Stimulated activated CD8-positive, alpha-beta memory T cell treated with anti-CD3 and anti-CD28 coated beads, Interleukin-7, amount 100 ng/mL, for 4 hours (primary cell): ENCODE measurements at places on chromosomes 12 and 14.

DNA sequence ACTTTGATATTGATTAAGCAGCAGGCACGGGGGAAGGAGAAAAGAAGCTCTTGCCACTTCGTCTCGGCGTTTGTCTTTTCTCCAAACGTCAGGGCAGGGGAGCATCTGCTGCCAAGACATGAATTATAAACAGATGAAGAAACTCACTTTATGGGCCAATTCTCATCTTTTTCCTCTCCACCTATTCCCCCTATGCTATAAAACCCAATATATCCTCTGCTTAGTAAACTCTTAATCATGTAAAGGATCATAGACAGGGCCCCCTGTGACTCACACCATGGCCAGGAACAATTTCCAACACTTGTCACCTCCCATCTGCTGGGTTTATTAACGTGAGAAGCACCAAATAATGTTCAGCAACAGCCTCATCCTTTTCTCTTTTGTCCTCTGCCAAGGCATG lies 1092.1 kb upstream of the TMEM132C start:
- no peak for DNase-seq

GRCh38 chr14:31858868-31859267 lies 218.2 kb upstream of the ARHGAP5 start:
- no peak for DNase-seq

- no peak for DNase-seq
Measured at GRCh38 chr14:77615361-77616132, 890 bp downstream of the SPTLC2 start.

DNA sequence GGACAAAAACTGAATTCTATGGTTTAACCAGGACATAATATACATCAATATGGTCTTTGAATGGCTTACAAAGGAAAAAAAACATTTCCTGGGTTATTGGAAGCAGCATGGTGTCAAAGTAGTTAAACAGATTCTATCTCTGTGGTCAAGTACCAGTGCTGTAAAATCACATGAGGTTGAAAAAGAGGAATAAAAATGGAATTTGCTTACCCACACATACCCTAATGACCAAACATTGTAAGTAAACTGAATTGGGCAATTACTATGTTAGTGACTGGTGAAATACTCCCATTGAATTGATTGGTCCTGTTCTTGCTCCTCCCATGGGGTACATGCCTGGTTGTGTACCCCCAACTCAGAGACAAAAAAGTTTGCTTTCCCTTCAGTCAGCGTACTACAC lies 19.6 kb downstream of the IFNG start:
- no peak for DNase-seq

- no peak for DNase-seq
Measured at GRCh38 chr14:76810953-76811400, 1.7 kb downstream of the ANGEL1 start.

GRCh38 chr12:120234643-120235368 lies 30.7 kb downstream of the PXN start:
- DNase-seq = no peak

- DNase-seq = no peak
Measured at GRCh38 chr14:65110525-65110924, 8.2 kb upstream of the MAX start.

DNA sequence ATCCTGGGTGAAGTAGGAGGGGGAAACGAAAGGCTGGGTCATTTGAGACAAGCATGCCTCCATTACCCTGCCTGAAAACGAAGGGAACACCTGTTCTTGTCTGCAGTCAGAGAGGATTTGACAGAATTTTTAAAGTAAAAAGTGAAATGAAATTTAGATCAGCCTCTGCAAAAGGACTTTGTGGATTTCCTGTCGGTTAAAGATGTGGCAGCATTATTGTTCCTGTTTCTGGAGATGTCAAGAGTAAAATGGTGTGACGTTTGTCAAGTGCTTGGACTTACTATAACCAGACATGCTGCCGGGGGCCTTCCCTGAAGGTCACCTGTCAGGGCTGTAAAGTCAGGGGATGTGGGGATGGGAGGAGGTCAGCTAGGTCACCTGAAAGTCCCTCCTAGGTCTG lies 32.0 kb downstream of the NRXN3 start:
- no peak for DNase-seq

- no peak for DNase-seq
Measured at GRCh38 chr14:102898776-102899515, 23.5 kb upstream of the AMN start.

GRCh38 chr12:13404631-13405473 lies 208.3 kb downstream of the EMP1 start:
- DNase-seq = no peak

DNA sequence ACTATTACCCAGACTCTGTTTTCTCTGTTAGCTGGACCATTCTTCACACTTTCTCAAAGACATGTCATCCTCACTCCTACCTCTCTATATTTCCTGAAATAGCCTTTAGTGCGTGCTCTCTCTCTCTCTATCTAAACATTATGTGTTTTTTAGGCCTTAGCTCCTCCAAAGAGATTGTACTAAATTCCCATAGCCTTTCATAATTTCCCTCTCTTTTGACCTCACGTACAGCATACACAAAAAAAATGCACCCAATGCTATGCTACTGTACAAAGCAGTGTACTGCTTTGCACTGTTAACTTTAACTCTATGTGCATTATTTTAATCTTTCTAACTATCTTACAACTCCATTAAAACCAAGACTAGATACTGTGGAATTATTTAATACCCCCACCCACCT lies 288.4 kb downstream of the DAD1 start:
- no peak for DNase-seq

- DNase-seq = no peak
Measured at GRCh38 chr12:89474615-89475014, 50.0 kb downstream of the GALNT4 start.

- DNase-seq = no peak
Measured at GRCh38 chr14:70317091-70317968, 42.2 kb downstream of the COX16 start.

DNA sequence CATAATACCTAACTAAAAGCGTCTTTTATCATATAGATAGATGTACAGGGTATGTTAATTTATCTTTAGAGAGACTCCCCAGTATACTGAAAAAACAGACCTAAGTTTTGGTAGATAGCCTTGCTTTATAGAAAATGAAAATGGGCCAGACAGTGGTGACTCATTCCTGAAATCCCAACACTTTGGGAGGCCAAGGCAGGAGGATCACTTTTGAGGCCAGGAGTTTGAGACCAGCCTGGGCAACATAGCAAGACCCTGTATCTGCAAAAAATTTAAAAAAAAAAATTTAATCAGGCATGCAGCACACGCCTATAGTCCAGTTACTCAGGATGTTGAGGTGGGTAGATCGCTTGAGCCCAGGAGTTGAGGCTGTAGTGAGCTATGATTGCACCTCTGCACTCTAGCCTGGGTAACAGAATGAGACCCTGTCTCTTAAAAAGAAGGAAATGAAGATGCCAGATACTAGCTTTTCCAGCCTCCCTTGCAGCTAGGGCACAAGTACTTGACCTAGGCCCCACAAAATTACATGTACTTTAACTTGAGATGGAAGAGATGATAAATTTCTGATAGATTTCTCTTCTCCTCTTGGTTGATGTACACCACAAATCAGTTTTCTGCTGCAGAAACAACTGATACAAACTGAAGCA lies 17.1 kb downstream of the RAP1B start:
- no peak for DNase-seq

- DNase-seq = no peak
Measured at GRCh38 chr14:98137131-98138025, 1134.6 kb downstream of the BCL11B start.

DNA sequence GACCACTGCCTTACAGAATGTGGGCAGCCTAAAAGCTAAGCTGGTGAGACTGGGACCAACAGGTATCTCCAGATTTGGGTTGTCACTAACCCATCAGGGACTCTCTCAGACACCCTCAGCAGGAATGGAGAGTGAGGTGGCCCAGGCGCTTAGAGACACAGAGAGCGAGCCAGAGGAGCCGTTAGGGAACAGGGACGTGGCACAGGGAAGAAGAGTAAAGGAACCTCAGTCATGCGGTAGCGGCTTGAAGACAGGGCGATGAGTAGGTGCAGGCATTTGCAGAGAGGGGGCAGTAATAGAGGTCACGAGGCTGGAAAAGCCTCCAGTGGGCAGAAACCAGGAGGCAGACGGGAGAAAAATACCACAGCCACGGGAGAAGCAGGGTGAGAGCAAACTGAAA lies 158.0 kb upstream of the CCND2 start:
- DNase-seq = no peak

DNA sequence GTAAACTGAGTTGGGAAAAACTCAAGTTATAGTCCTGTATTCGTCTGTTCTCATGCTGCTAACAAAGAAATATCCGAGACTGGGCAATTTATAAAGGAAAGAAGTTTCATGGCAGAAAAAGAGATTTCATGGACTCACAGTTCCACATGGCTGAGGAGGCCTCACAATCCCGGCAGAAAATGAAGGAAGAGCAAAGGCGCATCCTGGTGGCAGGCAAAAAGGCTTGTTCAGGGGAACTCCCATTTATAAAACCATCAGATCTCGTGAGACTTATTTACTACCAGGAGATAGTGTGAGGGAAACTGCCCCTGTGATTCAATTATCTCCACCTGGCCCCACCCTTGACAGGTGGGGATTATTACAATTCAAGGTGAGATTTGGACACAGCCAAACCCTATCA lies 292.6 kb upstream of the SYT1 start:
- no peak for DNase-seq

DNA sequence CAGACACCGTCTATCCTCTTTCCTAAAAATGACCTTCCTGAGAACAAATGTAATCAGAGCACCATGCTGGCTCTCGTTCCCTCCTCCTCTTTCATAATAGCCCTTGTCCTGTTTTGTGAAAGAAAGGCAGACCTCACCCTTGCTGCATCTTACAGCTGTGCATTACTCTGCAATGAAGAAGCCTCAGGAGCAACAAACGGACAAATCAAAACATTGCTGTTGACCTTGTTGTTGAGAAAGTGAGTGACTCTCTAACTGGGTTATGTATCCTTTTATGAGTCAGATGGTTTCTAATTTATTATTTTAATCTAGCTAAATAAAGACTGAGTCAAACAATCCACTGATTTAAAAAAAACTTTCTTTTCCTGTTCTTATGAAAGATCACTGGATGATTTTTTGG lies 180.9 kb downstream of the RPS29 start:
- DNase-seq = no peak

DNA sequence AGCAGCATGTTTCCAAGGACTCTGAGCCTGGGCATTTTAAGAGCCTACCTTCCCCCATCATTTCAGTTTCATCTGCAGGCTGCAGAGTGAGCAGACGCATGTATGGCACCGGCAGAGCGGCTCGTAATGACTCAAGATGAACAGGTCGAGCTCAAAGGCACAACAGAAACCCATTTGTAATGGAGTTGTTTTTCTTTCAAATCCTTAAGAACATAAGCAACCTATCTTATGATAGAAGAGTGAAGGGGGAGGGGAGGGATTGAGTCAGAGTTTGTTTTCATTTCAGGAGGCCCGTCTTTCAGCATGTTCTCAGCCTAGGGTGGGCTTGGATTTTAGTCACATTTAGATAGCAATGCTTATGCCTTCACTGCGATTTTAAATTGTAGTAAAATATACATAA lies 54.9 kb upstream of the CISTR start:
- no peak for DNase-seq

DNA sequence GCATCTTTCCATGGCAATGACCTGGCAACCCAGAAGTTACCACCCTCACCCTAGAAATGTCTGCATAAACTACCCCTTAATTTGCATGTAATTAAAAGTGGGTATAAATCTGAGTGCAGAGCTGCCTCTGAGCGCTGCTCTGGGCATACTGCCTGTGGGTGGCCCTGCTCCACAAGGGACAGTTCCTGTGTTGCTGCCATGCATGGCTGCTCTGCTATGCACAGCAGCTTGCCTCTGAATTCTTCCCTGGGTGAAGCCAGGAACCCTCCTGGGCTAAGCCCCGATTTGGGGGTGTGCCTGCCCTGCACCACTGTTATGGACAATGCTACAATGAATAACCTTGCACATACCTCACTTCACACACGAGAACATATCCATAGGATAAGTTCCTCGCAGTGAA lies 35.7 kb upstream of the GPR132 start:
- DNase-seq = no peak

DNA sequence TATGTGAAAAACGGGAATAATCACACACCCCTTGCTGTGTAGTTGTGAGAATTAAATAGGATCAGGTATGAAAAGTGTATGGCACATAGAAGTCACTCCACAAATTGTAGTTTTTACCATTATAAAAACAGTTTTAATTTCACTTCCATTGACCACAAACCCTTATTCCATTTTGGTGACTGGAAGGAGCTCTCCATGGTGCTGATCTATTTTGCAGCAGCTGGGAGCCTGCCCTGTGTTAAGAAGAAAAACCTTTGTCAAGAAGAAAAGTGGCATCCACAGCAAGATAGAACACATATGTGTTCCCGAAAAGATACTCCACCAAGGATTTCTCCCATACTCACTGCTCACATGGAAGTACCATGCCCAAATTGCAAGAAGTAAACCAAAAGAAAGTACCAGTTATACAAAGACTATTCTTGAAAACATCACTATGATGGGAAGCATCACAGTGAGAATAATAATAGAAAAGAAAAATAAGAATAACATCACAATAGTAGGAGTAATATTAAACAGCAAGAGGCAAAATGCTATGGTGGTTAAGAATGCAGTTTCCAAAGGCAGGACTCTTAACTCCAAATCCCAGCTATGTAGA lies 58.7 kb downstream of the TUNAR start:
- no peak for DNase-seq

DNA sequence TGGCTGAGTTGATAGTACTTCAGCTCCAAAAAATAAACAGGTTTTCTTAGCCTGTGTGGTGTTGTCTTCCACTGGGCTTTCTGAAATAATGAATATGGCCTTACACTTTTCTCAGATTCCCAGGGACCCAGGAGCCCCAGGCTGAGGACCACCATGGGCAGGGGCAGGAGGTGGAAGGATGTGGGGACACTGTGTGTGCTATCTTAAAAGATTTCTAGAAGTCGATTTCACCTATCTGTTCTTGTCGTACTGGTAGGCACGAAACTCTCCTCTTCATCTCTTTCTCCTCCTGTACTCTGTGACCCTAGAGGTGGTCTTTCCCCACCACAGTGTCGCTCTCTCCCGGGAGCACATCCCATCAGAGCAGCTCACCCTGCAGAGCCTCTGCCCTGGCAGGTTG lies 107.7 kb upstream of the FKBP4 start:
- DNase-seq = no peak

DNA sequence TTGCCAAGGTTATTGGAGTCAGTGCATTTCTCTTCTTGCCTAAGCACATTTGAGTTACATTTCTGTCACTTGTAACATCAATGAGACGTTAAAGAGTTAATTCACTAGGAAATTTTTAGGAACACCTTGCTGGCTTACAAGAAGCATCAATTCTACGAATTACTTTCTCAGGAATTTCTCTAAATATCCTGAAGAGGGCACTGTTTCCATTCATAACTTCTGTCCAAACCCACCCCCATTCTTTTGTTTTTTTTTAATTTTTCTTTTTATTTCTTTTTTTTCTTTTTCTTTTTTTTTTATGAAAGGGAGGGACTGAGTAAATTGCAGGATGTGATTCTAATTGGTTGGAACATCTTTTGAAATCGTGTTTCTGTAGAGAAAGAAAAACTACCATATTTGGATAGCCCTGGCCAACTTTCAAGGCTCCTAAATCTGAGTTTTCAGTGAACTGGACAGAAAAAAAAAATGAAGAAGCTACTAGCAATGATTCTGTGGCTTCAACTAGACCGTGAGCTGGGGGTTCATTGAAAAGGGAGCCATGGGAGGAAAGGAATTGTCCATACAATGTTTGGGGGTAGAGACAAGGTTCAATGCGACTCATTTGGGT lies 285.3 kb downstream of the DAD1 start:
- no peak for DNase-seq
